ENCODE measurements at places on chromosomes 3 and 15.

DNA sequence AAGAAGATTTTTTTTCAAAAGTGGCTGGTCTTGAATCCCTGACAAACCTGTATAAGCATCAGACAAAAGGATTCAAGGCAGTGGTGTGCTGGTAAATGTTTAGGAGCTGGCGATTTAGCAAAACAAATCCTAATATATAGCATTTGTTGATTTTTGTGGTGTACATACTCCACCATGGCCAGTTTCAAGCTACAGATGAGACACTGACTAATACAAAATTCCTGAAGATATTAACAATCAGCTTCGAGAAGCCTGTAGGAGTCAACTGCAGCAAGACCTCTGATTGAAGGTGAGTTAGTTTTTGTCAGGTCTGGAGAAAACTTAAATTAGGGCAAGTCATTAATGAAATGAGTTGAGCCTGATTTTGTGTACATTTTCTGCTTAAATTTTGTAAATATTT, 6.7 kb downstream of the STRIT1 start:
- no peak for DNase-seq

DNA sequence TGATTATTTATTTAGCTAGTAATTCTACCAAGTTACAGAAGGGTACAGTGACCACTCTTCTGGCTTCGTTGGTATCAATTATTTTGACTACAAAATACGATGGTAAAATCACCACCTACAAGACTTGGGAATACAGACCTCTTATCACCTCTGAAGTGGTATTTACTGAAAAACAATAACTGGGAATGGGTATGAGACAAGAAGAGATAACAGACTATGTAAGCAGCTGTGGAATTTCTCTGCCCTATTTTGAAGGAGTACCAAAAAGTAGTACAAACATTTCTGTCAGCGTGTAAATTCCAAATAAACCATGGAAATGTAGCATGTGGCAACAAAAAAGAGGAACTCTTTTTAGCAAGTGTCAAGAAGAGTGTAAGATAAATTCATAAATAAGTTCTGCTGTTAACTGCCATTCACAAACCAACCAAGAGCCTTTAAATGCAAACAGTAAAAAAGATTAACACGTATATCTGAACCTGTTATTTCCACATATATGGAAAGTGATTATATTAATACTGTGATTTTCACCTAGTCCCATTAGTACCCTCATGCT, 77.0 kb upstream of the SLC12A8 start:
- no peak for DNase-seq

DNA sequence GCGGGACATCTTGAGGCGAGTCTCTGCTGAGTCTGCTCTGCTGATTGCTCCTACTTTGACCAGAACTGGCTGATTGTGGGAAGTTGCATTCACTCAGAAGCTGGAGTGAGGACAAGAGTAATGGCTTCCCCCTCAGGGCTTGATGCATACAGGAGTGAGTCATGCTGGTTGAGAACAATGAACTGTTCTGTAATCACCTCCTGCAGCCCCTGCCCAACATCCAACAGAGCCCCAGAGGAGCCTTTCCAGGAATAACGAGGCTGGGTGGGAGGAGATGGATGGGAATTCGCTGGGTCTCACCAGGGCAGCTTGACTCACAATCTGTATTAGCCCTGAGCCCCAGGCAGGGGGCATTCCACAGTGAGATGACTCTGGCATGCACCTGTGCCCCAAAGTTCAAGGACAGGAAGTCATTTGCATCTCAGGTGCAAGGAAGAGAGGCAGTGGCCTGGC, 85.0 kb downstream of the RAB11A start:
- no peak for DNase-seq

DNA sequence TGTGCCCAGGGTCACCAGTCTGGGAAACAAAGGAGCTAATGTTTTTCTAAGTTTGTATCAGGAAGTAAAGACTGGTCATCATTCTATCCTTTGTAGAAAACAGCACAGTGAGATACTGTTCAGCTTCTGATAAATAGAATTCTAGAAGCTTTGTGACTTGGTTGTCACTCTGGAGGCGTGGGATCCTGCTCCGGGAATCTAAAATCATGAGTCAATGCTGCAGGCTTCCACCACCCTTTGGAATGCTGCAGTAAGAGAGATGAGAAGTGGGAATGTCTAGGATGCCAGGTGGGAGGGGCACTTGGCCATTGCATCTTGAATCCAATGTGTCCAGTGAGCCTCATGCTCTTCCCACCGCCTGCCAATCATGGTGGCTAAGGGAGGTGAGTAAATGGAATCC, 40.9 kb downstream of the SAMMSON start:
- no peak for DNase-seq

DNA sequence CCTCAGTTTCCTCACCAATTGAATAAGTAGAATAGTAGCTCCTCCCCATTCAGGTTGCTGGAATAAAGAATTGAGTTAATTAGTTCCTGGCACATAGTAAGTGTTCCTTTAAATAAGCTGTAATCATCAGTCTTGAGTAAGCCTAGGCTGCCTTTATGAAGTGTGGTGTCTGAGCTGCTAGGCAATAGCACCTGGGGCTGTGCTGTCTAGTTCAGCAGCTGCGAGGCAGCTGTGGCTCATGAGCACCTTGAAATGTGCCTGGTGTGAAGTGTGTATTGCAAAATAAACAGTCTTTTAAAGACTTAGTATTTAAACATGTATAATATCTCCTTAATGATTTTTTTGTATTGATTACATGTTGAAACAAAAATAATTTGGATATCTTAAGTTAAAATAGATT, 77.6 kb downstream of the TOP2B start:
- DNase-seq = no peak

DNA sequence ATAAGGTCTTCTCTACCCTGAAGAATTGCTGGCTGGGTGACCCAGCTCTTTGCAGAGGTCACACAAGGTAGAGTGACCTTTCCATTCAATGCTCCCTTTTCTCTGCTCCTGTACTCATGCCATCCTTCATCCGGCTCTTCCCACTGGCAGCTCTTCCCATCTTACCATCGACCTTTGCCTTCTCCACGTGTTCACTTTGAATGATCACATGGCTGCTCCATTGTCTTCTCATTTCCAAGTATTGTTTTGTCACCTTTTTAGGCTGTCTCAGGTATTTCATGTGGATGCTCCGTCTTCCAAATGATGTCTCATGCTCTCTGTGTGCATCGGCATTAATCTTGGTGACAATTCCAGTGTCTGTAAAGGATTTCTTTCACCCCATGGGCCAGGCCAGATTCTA, 76.6 kb upstream of the ONECUT1 start:
- no peak for DNase-seq

Data from CD4-positive, alpha-beta T cell treated with Interferon alpha-2 for 1 hour (primary cell).